Endodermal cell (in vitro differentiated cells): ENCODE measurements at places on chromosomes 1 and 21. TPM values are rescaled to one million over a fixed set of nuclear protein-coding genes. Genes with fewer than 3 reads are reported as not detected.

DNA sequence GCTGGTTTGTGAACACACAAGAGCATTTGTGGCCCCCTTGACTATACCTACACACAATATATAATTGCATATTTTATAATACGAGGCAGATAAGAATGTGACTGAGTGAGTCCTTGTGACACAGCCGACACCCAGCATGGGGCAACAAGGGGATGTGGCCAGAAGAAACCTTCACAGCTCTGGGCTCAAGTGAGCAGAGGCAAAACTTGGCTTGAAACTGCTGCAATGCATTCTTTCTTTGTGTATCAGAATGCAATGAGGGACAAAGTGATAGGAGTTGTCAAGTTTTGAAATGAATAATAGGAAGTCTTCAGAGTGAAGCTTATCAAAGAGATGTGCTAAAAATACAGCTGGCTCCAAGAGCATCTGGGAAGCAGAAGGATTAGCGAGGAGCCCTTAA, 124.0 kb upstream of the C8B start:
- DNase-seq = no peak

- no peak for DNase-seq
Observed at GRCh38 chr1:207793327-207793726, 41.5 kb downstream of the CD46 start.

DNA sequence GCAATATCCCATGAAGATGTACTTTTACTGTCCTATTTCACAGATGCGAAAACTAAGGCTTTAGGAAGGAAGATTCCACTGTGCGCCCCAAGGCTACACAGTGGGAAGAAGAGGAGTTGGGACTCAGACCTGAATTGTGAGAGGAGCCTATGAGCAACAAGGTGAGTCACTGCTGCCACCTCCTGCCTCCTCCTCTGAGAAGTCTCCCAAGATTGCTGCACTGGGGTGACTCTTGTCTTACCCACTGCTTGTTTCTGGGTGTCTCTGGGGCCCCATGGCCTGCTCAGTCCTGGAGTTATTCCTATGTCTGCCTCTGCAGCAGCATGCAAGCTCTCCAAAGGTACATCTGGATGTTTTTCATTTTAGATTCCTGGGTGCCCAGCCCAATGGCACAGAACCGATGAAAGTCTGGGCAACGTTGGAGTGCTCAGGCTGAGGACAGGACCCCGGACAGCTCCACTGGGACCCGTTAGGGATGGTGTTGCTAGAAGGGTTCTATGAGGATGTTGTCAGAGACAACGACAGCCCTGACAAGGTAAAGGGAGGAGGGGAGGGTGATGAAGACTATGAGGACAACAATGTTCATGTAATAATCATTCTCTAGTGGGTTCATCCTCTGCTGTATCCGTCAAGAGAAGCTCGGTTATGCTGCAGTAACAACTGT, 11.0 kb upstream of the C1QA start:
- peak; percentile 88 for DNase-seq

GRCh38 chr1:244968471-244968871, 104.1 kb upstream of the HNRNPU start:
- peak; percentile 71 for DNase-seq

The NENF gene
- total RNA-seq = 25.0 and 27.0 TPM in 2 replicates

The SMIM1 gene
- total RNA-seq = 10.3 and 11.1 TPM in 2 replicates

- DNase-seq = peak; percentile 74
Observed at GRCh38 chr1:58572690-58573089, 4.4 kb downstream of the TACSTD2 start.

GRCh38 chr1:58768971-58769808, 14.7 kb downstream of the JUN start:
- peak; percentile 96 for DNase-seq
